ENCODE measurements at places on chromosomes 6 and 20.

DNA sequence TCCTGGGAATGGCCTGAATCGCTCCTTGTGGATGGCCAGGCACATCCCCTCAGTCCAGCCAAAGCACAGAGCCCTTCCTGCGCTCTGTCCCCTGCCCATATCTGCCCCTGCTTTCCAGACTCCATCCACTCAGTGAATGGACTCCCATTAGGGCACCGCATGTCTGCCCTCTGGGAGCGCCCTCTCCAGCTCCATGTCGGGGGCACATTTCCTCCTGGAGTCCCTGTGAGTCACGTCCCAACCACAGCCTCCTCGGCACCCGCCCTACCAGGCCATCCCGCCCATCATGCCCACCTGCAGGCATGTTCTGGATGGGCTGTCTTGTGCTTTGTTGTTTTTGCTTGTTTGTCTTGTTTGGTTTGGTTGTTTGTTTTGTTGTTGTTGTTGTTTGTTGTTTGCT is 96.8 kb downstream of the PSMB1 start:
- peak; percentile 61 for DNase-seq

GRCh38 chr6:905556-905955 is 212.6 kb upstream of the EXOC2 start:
- DNase-seq: no peak

DNA sequence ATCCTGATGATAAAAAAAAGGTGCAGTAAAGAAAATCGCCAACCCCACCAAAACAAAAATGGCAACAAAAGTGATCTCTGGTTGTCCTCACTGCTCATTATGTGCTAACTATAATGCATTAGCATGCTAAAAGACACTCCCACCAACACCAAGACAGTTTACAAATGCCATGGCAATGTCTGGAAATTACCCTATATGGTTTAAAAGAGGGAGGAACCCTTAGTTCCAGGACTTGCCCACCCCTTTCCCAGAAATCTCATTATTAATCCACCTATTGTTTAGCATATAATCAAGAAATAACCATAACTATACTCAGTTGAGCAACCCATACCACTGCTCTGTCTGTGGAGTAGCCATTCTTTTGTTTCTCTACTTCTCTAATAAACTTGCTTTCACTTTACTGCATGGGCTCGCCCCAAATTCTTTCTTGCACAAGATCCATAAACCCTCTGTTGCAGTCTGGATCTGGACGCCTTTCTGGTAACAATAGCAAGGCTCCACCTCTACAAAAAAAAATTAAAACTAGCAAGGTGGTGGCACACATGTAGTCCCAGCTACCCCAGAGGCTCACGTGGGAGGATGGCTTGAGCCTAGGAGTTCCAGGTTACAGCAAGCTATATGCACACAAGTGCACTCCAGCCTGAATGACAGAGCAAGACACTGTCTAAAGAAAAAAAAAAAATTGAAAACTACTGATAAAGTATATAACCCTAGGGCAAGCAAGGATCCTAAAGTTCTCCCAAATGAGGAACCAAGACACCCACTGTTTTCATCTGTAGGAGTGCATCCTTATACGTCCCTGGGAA is 278.8 kb upstream of the JARID2 start:
- no peak for DNase-seq

GRCh38 chr6:170026751-170027646 is 263.9 kb downstream of the DLL1 start:
- peak; percentile 36 for DNase-seq

DNA sequence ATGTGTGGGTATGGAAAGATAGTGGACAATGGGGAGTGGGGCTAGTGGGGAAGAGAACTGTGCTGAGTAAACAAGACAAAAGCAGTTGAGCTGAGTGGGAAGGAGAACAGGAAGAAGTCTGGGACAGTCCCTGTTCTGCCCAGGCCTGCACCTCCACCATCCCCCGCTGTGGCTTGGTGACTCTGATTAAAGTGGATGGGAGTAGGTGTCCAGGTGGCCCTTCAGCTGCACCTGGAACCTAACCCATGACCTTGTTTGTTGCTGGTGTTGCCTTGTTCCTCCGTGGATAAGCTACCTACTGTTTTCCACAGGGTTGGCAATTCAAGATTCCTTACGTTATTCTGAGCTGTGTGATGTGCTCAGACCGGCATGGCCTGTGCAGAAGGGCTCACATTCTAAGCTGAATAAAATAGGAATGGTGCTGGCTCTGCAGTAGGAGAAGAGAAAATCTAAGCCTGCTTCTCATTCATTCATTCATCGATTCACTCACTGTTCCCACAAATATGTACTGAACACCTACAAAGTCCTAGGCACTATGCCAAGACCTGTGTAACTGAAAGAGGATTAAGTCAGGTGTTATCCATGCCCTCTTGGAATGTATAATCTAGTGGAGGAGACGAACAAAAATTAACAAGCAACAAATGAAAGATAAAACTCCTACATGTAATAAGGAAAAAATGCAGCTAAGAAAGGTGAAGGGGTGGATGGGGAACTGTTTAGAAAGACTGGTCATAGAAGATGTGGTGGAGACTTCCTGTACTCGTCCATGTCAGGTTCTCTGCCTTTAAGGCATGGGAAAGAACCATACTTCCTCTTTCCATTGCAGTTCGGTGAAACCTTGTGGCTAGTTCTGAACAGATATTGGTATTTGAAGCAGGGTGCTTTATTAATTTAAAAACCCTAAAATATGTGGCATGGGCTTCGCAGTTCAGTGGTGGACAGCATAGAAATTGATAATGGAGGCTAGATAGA is 10.1 kb upstream of the CALHM6 start:
- DNase-seq: no peak

GRCh38 chr6:130136798-130137197 is 86.0 kb downstream of the SAMD3 start:
- DNase-seq: no peak

- DNase-seq: no peak
Measured at GRCh38 chr20:37142708-37143107, 36.4 kb upstream of the RPN2 start.

- no peak for DNase-seq
Measured at GRCh38 chr6:116133453-116133852, 7.5 kb upstream of the COL10A1 start.

DNA sequence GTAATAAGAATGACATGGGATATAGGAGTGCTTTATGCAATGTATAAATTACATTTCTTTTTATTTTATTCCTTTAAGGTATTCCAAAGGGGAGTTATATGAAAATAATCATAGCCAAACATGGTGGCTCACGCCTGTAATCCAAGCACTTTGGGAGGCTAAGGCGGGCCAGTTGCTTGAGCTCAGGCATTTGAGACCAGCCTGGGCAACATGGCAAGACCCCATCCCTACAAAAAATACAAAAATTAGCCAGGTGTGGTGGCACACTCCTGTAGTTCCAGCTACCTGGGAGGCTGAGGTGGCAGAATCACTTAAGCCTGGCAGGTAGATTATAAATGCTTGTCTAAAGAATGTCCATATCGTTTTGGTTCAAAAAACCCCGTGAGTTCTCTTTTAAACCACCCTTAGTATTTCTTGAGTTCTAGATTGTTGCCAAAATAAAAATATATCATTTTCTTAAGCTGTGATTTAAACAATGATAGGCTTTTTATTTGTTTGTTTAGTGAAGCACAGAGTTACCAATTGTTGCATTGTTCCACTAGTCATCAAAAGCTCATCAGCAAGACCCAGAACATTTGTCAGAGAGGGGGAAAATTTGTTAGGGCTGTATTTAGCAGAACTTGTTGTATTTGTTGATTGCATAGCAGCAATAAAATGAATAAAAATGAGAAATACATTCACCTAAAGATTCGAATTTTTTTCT is 146.2 kb downstream of the KHDC1L start:
- no peak for DNase-seq

GRCh38 chr20:47108994-47109393 is 214.4 kb downstream of the EYA2 start:
- DNase-seq: no peak

DNA sequence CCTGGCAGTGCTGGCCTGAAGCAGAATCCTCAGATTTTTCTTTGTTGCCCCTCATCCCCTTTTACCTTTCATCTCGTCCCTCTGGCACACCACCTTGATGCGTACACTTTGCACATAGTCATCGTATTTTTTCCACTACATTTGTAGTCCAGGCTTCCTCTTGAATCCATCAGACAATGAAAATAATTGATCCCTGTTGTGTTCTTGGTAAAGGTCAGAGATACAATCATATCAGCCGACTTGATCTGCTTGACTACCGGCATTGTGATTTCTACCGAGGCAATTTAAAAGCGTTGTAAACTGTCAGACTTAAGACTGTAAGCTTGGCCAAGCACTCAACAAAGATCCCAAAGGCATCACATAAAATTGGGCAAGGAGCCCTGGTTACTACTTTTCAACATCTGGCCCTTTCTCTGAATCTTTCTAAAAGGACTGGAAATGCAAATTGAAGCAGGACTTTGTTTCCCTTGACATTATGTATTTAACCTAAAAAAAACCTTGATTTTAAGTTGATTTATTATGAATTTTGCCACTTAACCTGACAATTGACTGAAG is 512.6 kb downstream of the LMBRD1 start:
- DNase-seq: no peak

DNA sequence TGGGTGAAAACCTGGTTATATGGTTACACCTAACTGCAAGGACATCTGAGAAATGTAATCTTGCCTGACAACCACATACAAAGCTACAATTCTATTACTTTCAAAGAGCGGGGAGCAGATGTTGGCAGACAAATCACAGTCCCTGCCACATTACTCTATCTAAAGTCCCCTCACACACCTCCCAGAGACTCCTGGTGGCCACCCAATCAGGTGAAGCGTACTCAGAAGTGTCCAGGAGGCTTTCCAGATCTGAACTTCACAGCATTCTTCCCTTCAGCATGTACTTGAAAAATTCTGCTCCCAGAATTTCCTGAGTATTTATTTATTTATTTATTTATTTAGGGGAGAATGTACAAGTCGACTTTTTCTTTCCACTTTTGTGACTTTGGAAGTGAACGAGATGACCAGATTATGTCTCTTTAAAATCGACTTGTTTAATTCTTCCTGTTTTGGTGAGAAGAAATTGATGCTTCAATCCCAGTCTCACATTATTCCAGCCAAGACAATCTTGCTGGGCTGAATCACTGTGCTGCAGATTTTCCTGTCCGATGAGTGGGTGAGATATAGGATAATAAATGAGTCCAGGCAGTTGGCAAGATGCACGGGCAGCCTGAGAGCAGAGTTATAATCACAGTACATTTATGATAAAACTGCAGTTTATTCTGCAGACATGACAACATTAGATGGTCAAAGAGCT is 46.9 kb upstream of the POPDC3 start:
- peak; percentile 24 for DNase-seq

GRCh38 chr6:106372838-106373501 is 12.5 kb downstream of the CRYBG1 start:
- DNase-seq: no peak

- no peak for DNase-seq
Measured at GRCh38 chr6:169669147-169669546, 32.7 kb downstream of the WDR27 start.

DNA sequence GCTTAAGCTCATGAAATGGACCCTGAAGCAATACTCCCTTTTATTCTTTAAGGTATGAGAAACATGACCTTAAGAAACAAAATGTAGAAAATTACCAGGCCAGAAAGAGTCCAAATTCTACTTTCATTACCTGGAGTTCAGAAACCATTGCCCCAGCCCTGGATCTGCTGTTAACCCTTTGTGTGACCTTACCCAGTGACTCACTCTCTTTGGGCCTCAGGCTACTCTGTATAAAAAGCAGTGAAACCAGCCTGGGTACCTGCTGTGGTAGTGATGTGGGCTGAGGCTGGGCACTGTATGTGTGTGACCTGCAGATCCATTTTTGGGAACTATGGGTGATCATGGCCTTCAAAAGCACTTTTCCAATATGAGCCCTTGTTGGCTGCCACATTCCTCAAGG is 47.2 kb downstream of the SLC9A8 start:
- peak; percentile 53 for DNase-seq

GRCh38 chr6:106560996-106561685 is 68.2 kb downstream of the RTN4IP1 start:
- DNase-seq: peak; percentile 73

- DNase-seq: no peak
Measured at GRCh38 chr20:8547968-8548588, 416.0 kb downstream of the PLCB1 start.

DNA sequence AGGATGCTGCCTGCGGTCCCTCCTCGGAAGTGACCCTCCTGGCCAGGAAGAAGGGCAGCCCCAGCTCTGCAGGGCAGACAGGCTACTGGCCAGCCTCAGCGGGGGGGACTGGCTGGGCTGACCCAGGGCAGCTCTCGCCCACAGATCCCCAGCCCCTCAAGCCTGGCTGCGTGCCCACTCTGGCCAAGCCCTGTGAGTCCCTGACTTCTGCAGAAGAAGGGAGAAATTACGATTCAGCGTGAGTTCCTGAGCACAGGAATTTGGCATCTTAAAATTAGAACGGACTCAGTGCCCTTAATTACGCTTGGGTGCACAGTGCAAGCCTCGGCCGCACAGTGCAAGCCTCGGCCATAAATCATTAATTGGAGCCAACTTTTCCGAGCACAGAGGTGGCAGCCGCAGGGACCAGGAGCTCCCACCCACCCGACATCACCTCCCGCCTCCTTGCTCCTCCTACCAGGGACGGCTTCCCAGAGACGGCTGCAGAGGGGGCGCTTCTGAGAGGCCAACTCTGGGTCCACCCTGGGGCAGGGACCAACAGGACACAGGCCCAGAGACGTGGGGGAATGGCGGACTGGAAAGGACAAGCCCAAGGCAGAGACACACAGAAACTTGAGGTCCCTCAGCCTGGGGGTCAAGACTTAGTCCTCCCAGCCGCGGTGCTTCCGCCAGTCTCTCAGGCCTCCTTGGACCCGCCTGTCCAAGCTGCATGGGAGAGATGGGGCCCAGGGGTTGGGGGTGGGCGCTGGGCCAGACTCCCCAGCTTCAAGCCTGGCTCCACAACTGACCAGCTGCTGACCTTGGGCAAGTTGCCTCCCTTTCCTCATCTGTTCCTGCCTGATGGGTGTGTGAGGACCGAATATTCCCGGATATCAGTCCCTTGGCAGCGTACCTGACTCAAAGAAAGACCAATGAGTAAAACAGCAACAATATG is 165.4 kb downstream of the TAF4 start:
- DNase-seq: no peak

- no peak for DNase-seq
Measured at GRCh38 chr6:169809386-169809785, 58.0 kb downstream of the ERMARD start.

- no peak for DNase-seq
Measured at GRCh38 chr6:22727710-22728109, 158.3 kb downstream of the HDGFL1 start.

DNA sequence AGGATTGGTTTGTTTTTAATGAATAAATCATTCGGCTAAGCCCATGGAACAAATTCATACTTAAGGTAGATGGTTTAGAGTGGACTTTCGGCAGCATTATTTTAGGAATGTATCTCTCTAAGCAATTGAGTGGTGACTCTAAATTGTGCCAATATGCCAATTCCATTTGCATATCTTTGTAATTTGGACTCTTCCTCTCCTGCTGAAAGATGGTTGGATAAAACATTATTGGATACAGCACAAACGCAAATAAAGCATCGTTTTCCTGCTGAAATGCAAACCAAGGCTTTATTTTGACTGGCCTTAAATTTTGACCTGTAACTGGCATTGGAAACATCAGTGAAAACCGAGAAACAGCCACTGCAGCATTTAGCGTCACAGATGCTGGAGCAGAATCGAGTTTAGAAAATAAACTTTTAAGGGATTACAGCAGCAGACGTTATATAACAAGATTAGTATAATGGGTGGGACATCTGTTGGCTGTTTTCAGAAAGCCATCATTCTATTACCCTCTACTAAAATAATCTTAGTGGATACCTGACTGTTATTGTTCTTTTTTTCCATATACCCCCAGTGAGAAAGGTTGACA is 726.0 kb downstream of the KIF16B start:
- no peak for DNase-seq

All from RPMI7951 (cell line).